ENCODE measurements at places on chromosomes 16 and 17.
A peak's percentile ranks its signal among the peaks of the same experiment; 100 is the strongest.

DNA sequence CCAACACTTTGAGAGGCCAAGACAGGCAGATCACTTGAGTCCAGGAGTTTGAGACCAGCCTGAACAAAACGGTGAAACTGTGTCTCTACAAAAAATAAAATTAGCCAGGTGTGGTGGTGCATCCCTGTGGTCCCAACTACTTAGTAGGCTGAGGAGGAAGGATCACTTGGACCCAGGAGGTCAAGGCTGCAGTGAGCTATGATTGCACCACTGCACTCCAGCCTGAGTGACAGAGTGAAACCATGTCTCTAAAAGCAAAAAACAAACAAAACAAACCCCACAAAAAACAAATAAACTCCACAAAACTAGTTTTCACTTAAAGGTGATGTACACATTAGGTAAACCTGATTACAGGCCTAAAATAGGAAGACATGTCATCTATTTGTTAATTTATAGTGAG, 40.3 kb downstream of the MARVELD3 start:
- DNase-seq, result no peak

- DNase-seq, result no peak
Measured at GRCh38 chr17:37494401-37494831, 4.7 kb downstream of the DUSP14 start.

GRCh38 chr17:16552637-16553045, 16.4 kb downstream of the ZNF287 start:
- DNase-seq, result no peak

GRCh38 chr17:74455025-74455545, 11.3 kb upstream of the CD300A start:
- no peak for DNase-seq

- no peak for DNase-seq
Measured at GRCh38 chr17:80377798-80378197, 37.2 kb upstream of the ENDOV start.

DNA sequence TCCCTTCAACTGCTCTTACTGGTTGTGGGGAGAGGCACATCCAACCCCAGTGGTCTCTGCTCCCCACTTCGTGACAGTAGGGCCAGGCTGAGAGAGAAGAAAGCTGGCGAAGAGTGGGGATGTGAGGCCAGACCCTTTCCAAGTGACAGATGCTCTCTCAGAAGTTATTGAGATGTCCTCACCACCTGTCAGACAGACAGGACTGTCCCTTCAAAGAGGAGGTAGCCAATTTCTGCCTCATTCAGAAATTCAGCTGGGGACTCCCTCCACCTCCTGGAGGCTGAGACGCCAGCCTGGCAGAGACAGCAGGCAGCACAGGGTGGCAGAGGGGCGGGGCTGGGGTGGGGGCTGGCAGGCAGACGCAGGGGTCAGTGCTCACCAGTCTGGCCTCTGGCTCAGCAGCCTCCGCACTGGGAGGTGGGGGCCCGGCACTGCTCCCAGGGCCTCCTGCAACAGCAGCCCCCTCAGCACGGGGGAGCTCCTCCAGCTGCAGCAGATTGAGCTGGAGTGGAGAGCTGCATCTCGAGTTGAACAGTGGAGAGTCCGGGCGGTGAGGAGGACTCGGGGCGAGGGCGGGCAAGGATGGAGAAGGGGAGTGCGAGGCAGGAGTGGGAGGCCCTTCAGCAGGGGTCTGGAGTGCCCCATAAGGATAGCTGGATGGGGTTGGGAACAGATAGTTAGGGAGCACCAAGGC, 9.2 kb downstream of the PER1 start:
- peak; percentile 4 for DNase-seq

DNA sequence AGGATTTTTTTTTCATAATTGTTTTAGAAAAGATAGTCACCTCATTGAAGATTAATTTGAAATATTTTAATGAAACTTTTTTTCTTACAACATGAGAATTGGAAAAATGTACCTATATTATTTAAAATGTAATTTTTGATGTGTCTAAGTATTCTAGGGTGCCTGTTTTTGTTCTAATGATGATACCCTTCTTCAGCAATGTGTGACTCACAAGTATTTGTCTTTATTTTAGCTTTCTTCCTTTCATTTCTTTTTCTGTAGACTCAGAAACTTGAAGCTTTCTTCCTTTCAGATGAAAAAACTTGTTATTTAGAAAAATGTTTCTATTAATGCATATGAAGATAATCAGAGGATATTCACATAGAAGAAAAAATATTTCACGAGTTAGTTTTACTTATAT, 231.8 kb downstream of the BCAS3 start:
- DNase-seq, result no peak

- no peak for DNase-seq
Measured at GRCh38 chr16:69814561-69814960, 52.4 kb downstream of the WWP2 start.

DNA sequence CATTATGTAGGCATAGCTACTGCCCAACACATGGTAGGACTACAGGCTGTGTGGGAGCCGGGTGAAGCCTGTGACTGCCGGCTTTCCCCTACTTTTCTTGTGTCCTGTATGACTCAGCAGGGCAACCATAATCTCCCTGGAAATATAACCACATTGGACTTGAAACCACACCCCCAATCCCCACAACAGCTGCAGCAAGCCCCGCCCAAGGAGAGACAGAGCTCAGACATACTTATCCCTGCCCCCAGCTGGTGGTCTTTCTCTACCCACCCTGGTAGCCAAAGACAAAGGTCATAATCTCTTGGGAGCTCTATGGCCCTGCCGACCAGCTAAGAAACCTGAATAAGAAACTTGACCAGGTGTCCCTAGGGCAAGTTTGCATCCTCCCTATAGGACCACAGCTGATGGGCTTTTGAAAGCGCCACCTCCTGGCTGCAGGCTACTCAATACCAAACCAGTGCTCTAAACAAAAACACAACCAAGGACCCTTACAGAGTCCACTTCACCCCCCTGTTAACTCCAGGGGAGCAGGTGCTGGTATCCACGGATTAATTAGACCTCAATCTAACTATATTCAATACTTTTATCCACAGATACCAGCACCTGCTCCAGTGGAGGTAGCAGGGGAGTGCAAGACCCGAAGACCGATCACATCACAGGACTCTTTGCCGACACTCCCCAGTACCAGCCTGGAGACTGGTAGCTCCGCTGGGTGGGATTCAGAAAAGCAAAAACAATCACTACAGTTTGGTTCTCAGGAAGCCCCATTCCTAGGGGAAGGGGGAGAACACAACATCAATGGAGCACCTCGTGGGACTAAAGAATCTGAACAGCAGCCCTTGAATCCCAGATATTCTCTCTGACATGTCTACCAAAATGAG, 91.2 kb downstream of the IRX5 start:
- DNase-seq, result no peak

GRCh38 chr17:78745407-78746088, 36.5 kb downstream of the CYTH1 start:
- DNase-seq, result peak; percentile 61

- peak; percentile 58 for DNase-seq
Measured at GRCh38 chr16:29994600-29995323, 655 bp downstream of the HIRIP3 start.

GRCh38 chr17:57357392-57357784, 101.1 kb downstream of the MSI2 start:
- no peak for DNase-seq

- no peak for DNase-seq
Measured at GRCh38 chr17:70699408-70699807, 530.1 kb downstream of the KCNJ2 start.

GRCh38 chr16:75909746-75910145, 183.5 kb upstream of the CPHXL start:
- no peak for DNase-seq

DNA sequence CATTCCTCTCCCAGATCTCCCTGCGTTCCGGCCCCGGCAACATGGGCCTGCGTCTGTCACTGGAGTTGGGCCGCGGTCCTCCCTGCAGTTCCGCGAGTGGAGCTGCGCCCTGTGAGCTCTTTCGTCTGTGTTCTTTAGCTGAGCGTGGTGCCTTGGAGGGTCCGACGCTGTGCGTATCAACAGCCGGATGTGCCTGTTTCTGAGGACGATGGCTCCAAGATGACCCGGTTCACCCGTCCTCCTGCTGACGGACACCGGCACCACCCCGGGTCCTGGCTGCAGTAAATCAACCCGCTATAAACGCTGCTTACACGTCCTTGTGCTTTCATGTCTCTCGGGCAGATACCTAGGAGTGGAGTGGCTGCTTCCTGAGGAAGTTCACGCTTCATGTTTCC, 44.8 kb upstream of the GNG13 start:
- no peak for DNase-seq

DNA sequence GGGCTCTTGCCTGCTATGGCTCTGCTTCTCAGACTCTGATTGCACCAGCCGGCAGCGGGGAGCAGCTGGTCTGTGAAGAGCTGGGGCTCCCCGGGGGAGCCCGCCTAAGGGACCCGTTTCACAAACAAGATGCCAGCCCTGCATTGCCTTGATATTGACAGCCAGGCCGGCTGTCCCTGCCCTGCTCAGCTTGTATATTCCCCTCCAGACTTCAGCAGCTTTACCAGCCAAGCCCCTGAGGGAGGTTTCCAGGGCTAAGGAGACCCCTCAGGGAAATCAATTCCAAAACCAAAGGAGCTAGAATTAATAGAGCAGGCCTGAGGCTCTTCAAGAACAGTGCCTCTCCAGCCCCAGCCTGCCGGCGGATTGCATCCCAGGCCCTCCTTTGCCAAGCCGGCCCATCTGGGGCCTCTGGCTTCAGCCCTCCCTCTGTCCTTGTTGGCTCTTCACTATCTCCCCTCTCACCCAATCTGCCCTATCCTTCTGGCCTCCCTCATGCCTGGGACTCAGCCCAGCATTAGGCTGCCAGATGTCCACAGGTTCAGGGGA, 5.7 kb downstream of the CALB2 start:
- no peak for DNase-seq

DNA sequence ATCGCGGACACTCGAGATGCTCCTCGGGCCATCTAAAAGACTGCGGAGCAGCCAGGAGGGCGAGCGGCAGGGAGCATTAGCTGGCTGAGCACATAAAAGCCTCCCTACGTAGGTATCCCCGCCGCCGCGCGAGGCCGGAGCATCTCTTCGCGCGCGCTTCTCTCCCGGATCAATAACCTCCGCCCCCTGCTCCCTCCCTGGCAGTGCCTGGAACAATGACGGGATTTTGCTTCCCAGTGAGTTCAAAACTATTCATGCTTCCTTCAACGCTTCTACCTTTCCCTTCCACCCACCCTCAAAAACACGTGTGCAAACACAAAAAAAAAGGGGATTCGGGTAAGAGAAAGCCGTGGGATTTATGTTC, 984 bp downstream of the CENPV start:
- no peak for DNase-seq

- no peak for DNase-seq
Measured at GRCh38 chr17:47735139-47735464, 2.1 kb downstream of the TBX21 start.

- no peak for DNase-seq
Measured at GRCh38 chr17:51857052-51857597, 301.4 kb downstream of the CA10 start.

DNA sequence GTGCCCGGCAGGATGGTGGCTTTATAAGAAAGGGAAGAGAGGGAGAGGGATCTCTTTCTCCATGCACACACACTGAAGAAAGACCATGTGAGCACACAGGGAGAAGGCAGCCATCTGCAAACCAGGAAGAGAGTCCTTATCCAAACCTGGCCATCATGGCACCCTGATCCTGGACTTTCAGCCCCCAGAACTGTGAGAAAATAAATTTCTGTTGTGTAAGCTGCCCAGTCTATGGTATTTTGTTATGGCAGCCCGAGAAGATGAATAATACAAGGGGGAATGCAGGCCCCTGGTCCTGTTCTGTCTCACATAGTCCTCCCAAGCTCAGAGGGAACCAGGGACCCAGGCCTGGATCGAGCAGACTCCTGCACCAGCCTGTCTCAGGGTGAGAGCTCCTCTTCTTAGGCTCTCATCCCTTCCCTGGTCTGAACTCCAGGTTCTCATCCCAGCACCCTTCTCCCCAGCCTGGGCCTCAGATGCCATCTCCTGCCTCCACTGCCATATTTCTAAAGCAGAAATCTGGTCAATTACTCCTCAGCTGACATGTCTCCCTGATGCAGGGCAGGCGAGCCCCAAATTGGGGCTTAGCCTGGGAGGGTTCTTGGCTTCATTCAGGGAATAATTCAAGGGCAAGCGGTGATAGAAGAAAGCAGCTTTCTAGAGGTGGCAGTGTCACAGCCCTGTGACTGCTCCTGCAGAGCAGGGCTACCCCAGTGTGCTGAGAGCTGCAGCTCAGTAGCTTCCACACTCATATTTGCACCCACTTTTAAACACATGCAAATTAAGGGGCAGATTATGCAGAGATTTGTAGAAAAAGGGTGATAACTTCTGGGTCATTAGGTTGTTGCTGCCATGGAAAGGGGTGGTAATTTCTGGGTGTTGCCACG, 28.8 kb downstream of the IGFBP4 start:
- no peak for DNase-seq

DNA sequence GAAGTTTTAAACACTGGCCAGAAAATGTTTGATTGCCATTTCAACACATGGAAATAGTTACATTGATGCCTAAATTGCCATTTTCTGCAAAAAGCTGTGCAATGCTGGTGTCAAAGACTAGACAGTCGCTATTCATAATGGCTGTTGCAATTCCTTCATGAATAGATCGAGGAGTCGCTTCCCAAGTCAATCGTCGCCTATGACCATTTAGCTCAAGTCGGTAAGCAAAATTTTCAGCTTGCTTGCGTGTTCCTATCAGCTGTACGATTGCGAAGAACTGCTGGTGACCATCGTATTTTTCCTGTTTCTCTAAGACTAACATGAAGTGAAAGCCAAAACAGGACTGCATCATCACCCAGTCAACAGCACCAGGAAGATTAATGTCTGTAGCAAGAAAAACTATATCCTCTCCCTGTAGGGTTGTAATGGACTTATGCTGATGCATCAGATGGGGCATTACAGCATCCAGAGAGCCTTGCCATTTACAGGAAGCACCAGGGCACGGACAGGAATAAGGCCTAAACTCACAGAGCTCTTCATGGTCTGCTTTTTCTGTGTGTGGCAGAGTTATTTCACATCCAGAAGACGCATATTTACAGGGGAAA, 23.6 kb downstream of the SIAH1 start:
- DNase-seq, result no peak

DNA sequence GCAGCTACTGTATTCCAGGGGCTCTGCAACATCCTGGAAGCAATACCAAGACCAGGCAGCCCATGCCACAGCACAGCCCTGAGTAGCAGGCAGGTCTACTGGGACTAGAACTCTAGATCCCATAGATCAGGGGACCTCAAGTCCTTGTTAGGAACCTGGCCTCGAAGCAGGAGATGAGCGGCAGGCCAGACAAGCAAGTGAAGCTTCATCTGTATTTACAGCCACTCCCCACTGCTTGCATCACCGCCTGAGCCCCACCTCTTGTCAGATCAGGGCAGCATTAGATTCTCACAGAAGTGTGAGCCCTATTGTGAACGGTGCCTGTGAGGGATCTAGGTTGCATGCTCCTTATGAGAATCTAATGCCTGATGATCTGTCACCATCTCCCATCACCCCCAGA, 295.7 kb upstream of the TNRC6C start:
- DNase-seq, result no peak

DNA sequence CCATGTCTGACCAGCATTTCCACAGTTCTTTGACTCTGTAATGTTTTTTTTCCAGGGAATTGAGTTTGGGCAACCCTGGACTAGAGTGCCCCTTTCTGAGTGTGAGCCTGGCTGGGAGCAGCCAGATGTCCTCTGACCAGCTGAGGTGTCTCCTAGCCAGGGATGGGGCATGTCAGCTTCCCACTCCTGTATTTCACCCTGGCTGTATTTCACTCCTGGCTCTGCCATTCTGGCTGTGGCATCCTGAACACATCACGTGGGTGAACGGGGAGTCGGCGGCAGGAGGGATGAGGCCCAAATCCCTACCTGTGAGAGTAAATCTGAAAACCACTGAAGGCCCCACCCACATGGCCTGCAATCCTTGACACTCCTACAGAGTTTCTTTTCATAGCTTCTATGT, 31.3 kb downstream of the KDM8 start:
- DNase-seq, result no peak

- DNase-seq, result no peak
Measured at GRCh38 chr17:81551458-81552243, 502 bp downstream of the FAAP100 start.
